Activated CD8-positive, alpha-beta T cell treated with anti-CD3 and anti-CD28 coated beads, Interleukin-2, amount 10 ng/mL, durations not matched to agents 7 days and 5 days (primary cell): ENCODE measurements at places on chromosomes 3 and 15. TPM values are rescaled to one million over a fixed set of nuclear protein-coding genes. Genes with fewer than 3 reads are reported as not detected.

The FRMD5 gene
- total RNA-seq, result not detected

The GATA2 gene
- total RNA-seq, result not detected

The VIPR1 gene
- total RNA-seq, result 9.1 TPM

The IL17RB gene
- 0.32 TPM for total RNA-seq

The SST gene
- total RNA-seq, result not detected

The VPS8 gene
- total RNA-seq, result 51.8 TPM

The PLCB2 gene
- total RNA-seq, result 160 TPM

The INSYN1 gene
- total RNA-seq, result not detected

The ZPLD1 gene
- not detected for total RNA-seq

The IMPG2 gene
- total RNA-seq, result 0.29 TPM

DNA sequence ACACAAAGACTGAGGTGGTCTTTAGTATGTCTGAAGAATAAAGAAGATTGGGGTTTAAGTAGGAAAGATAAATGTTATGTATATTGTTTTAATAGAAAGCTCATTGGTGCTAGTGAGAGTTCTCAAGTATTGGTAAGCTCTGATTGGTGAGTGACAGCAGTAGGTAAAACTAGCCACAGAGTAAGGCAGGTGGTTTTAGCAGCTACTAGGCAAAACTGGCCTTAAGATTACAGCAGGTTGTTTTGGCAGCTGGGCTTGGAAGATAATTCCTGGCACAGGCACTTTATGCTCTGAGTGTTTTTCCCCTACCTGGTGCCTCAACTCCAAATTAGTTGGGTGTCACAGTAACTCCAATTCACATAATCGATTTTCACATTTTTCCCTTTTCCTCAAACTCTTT, 66.3 kb downstream of the STAG1 start:
- DNase-seq, result no peak

GRCh38 chr3:27335571-27335970, 33.6 kb downstream of the NEK10 start:
- DNase-seq, result no peak

- no peak for DNase-seq
Measured at GRCh38 chr3:193947596-193947995, 188.4 kb upstream of the HES1 start.

GRCh38 chr15:63104727-63105126, 16.9 kb upstream of the LACTB start:
- DNase-seq, result no peak

GRCh38 chr15:41982133-41982930, 10.0 kb upstream of the EHD4 start:
- no peak for DNase-seq

DNA sequence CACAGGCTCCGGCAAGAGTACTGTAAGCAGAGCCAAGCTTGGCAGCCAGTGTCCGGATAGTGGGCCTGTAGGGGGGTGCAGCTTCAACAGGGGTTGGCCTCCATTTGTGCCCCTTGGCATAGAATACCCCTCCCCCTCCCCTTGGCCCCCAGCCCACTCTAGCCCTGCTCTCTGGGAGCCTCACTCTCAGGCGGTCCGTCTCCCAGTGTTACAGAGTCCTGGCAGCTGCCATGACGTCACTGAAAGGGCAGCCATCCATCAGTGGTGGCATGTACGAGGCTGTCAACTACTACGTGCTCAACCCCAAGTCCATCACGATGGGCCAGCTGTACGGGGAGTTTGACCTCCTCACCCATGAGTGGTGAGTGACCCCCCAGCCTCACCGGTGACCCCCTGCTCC, 50.4 kb downstream of the DNAH1 start:
- no peak for DNase-seq

DNA sequence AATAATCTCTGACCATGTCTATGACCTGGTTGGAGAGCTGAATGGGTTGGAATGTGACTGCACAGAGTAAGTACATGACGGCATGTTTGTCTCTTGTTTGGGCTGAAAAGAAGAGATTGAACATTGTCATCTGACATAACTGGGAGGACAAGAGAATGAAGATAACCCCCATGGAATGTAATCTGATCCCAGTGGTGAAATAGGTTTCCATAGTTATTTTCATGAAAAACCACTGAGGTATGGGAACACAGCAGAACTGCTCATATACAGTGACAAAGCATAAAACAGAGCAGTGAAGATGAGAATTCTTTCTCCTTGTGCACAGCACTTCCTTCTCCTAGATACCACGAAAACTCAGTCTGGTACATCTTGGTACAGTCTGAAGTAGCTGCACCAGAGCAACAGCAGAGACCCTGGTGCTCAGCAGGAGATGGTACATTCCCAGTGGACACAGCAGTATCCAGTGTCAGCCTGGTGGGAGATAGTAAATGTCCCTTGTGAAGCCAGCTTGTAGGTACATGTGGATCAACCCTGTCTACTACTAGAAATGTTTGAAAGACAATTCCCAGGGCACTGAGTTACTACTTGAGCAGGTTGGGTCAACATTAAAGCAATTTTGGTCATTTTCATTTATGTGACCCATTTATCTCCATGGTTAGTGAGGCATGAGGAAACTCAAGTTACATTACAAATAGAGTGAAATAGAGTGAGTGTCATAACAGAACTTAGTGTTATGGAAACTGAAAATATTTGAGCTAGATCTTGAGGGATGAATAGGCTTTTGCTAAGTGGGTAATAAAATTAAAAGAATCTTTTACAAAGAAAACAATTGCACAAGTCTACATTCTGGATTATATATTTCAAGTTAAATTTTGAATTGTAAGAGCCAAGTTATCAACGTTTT, 178.3 kb downstream of the SUCNR1 start:
- no peak for DNase-seq

- no peak for DNase-seq
Measured at GRCh38 chr15:45372041-45372995, 6.0 kb downstream of the GATM start.

DNA sequence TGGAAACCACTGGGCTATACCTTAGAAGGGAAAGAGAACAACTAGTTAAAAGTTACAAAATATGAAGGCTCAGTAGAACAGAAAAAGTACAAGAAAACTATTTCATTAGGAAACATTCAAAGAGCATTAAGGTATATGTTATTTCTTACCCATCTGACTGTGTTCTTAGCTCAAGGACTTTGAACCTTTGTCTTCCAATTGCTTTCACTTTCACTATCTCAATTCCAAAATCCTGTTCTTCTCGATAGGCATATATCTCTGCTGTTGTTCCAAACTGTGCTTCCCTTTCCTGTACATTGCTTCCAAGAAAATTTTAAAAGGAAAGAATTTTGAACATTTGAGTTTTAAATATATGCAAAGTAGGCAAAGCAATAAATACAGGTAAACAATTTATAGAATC, 6.9 kb downstream of the CRBN start:
- no peak for DNase-seq

GRCh38 chr3:47163169-47164006, 525 bp downstream of the SETD2 start:
- peak; percentile 74 for DNase-seq

DNA sequence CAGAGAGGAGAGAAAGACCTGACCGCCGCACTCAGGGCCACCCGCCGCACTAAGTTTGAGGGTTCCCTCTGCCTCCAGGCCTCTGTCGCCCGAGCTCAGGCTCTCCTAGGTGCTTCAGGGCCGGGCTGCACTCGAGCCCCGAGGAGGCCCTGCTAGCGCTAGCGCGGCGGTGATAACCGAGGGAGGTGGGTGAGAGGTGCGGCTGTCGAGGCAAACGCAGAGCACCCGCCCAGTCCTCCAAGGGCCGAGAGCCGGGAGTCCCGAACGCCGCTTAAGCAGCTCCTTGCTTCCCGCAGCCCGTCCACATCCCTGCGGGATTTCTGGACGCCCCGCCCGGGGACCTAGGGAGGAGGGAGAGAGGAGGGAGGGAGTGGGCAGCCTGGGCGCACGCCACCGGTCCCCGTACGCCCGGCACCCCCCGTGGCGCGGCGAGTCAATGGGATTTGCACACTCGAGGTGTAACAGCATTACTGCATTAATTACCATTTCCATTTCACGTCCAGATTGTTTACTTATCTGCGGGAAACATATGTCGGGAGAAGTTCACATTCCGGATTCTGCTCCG, 6.8 kb downstream of the SOX14 start:
- no peak for DNase-seq

- peak; percentile 75 for DNase-seq
Measured at GRCh38 chr15:40279437-40280141, 3.3 kb downstream of the ANKRD63 start.

DNA sequence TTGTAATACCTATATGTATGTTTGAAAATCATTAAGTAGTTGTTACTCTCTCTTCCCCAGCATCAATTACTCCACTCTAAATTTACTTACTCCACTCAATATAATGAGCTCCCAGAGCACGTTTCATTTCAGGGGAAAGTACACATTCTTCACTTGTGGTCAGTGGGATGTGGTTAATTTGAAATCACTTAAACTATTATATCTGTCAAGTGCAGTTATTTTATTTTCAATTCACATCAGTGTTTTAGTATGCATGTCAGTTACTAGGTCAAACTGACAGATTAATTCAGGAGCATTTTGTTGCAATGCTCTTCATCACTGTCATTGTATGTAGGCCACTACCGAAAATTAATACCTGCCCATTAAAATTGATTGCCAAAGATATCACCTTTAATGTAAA, 376.1 kb downstream of the ZIC4 start:
- no peak for DNase-seq

GRCh38 chr3:37124435-37124834, 49.9 kb downstream of the LRRFIP2 start:
- DNase-seq, result no peak

DNA sequence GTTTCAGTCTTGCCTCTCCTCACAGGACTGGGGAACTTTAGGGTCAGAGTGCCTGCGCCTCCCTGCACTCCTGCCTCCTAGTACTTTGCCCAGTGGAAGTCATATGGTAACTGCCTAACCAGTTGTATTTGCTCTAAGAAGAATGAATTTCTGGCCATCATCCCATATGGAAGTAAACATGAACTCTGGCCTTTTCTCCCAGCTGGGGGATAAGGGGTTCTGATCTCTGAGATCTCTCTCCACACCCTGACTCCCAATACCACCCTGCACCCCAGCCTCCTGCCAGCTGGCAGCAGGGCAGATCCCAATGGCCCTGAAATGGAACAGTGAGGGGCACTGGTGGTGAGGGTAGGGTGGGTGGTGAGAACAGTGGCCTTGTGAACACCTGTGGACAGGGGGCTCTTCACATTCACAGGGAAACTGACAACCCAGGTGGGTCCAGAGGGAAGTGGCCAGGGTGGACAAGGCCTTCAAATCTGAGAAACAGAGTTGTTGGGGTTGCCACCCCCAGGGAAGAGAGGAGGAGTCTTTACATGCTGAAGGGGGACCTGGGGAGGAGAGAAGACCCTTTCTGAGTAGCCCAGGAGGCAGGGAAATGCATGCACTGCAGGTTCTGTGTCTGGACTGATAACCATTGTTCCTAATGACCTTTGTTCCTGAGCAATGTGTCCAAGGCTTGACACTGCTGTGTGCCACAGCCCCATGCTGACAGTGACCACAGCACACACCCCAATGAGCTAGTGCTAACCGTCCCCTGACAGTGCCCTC, 36.9 kb downstream of the RHCG start:
- no peak for DNase-seq

DNA sequence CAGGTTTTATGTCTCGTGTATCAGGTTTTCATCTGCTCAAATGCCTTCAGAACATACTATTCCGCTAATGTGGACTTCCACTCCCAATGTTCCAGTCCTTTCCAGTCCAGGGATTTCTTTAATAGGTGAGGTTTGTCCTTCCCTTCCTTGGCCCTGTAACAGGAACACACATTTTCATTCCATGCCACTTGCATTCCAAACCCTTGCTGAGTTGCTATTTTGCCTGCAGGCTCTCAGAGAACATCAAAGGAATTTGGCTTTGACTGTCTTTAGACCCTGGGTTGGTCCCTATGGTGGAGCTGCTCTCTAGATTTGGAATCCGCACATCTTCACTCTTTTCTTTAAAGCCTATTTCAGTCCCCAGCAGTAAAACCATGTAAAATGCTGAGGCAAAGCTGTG, 12.3 kb upstream of the ALCAM start:
- DNase-seq, result no peak

DNA sequence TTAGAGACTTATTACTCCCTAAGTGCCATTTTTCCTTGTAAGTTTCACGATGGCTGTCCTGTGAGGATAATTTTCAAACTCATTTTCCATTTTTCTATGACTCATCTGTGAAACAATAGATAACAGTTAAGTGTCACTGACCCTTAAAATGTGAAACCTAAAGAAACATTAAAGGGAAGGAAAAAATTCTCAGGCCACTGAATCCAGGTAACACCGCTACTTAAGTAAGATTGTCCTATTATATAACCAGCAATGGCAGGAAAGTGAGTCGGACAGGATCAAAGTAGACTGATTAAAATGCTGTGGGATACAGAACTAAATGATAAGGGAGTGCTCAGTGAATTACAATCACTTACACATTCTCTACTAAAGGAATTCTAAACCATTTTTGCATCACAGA, 12.4 kb downstream of the PLD1 start:
- no peak for DNase-seq

- DNase-seq, result peak; percentile 68
Measured at GRCh38 chr3:38004415-38005075, 14.0 kb downstream of the VILL start.

GRCh38 chr15:56950979-56951378, 32.5 kb downstream of the TCF12 start:
- DNase-seq, result no peak

DNA sequence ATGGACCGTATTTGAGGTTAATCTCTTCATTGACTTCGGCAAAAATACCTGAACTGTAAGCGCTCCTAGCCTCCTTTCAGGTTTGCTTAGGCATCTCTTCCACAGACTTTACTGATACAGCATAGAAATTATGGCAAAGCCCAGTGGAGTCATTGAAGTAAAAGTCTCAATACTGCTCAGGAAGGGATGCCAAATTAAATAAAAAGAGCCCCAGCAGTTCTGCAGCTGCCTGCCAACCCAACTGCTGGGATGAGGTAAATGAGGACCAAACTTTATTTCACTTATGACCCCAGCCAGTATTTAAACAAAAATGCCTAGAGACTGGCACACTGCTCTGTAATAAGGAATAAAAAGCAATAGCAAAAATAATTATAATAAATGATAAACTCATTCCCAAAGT, 65.4 kb downstream of the IQCH start:
- DNase-seq, result no peak

- DNase-seq, result no peak
Measured at GRCh38 chr3:69755795-69756194, 16.5 kb downstream of the MITF start.

DNA sequence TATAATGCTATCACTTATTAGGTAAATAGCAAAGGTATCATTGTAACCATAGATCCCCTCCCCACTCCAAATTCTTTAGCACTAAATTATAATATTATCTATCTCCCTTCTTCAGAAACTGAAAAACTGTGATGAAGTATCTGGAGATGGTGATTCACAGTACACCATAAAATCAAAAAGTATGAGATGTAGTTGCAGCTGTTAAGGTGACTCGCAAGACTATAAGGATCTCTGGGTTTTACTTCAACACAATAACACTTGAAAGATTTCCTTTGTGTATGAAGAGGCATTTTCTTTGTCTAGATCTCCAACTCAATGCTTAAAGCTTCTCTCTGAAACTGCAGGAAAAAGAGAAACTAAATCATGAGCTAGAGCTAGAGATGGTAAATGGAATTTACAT, 46.9 kb downstream of the IFT57 start:
- DNase-seq, result no peak

GRCh38 chr3:147538034-147538433, 128.9 kb downstream of the ZIC1 start:
- DNase-seq, result no peak
